ENCODE measurements at places on chromosomes 3 and 15.

DNA sequence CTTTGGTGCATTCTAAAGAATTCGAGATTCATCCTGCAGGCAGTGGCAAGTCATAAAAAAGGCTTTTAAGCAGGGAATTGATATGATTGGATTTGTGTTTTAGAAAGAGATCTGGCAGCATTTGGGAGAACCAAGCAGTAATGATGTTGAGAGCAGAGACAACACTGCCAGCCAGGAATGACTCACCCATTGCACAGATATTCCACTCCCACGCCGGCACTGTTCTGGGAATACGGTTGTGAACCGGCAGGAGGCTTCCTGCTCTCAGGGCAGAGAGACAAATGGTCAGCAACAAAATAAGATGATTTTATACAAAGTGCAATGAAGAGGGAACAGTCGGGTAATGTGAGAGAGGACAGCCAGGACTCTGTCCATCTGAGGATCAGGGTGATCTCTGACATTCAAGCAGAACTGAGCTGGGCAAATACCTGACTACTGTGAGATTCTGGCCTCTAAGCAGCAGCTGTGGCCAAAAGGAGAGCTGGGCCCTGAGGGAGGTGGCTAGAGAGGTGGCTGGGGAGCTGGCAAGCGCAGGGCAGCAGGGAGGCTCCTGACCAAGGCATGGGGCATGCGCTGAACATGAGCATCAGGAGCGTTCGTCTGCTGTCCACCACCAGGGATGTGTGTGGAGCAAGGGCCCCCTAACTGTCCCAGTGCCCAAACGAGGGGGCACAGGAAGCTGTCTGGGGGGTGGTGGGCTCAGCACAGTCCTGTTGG is 56.1 kb upstream of the PLXNA1 start:
- no peak for DNase-seq

DNA sequence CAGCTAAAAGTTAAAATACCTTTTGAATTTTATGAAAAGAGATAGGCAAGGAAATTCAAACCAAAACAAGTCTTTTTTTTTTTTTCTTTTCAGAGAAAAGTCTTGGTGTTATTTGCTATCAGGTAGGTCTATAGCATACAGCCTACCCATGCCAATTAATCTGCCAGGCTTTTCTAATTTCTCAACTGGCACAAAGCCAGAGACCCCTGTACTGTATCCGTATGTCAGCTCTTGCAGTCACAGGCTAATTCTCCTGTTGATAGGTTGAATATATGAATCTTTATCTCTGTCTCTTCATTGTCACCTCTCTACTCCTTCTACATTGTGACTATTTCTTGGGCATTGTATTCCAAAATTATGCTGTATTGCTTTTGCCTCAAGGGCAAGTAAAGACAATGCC is 133.4 kb downstream of the IL5RA start:
- no peak for DNase-seq

GRCh38 chr3:69160107-69160506 is 37.7 kb upstream of the LMOD3 start:
- no peak for DNase-seq

DNA sequence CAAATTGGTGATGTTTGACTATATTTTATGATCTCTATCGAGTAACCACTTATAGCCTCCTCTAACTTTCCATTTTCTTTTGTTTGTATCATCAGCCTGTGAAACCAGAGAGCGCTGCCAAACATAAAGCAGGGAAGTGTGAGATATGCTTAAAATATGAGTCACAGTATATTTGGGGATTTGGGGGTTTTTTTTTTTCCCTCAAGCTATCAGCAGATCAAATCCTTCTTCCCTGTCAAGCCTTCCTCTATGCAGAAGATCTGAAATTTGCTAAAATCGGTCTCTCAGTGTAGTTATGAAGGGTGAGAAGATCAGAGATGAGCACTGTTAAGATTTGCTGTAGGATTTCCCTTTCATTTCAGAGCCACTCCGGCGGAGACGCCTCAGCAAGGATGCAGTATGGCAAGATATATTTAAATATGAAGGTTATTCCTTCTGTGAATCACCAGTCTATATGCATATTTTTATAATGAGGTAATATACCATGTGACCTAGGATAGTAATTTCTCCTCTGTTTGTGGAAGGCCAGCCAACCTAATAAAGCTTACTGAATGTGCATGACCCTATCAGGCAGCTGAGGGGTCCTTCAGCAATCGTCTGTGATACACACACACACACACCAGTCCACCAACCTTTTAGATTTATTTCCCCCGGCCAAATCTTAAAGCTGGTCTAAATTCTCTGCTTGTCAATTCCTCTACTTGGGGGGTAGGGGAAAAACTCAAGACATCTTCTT is 474.1 kb downstream of the FOXP1 start:
- DNase-seq: no peak

DNA sequence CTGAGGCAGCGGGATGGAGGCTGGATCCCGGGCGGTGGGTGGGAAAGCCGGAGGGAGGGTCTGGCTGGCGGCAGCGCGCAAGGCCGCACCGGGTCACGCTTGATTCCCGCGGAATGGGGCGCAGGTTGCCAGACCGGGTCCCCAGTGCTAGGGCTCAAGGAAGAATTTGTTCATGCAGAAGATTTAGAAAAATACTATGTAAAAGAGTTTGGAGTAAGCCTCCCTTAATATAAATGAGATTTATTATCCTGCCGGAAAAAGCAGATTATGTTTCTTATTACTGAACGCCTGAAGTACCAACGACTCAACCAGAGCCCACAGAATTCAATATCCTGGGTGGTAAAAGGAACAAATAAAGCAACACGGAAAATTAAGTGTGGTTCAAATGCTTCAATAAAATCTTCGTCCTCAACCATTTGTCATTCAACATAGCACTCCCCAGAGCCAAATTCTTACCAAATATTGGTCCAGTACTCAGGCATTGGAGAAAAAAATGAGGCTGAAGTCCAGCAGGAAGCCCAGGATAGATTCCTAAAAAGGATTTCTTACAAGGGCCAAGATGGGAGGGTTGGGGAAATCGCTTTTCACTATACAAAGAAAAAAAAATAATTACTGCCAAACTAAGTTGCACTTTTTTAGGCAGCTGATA is 1.2 kb upstream of the ZBTB20 start:
- no peak for DNase-seq

- DNase-seq: no peak
Measured at GRCh38 chr3:58899159-58899952, 150.5 kb downstream of the CFAP20DC start.

- DNase-seq: no peak
Measured at GRCh38 chr3:75188962-75189361, 475.2 kb upstream of the FRG2C start.

DNA sequence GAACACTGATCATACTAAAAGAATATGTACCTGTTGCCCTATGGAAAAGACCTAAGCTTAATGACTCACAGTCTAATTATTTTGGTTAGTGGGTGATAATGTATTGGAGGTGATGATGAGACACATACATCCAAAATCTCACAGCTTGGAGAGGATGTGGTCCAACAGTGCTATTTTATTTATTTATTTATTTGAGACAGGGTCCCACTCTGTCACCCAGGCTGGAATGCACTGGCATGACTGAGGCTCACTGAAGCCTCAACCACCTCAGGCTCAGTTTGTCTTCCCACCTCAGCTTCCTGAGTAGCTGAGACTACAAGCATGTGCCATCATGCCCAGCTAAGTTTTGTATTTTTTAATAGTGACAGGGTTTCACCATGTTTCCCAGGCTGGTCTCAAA is 35.0 kb downstream of the LPP start:
- DNase-seq: no peak

DNA sequence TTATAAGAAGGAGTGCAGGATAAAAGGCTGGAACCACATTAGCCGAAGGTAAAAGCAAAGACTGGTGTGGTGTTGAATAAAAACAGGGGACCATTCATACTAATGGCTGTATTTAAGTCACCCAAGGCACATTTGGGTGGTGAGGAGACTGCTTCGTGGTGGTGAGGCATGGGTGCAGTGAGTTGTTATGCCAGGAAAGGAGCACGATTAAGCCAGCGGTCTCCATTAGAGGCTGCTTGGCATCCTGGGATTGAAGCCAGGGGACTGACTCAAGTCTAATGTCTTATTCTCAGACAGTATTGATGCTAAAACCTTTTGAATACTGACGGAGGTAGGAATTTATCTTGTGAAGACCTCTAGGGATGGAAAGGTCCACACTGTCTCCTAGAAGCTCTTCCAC is 21.9 kb downstream of the FEM1B start:
- DNase-seq: no peak

DNA sequence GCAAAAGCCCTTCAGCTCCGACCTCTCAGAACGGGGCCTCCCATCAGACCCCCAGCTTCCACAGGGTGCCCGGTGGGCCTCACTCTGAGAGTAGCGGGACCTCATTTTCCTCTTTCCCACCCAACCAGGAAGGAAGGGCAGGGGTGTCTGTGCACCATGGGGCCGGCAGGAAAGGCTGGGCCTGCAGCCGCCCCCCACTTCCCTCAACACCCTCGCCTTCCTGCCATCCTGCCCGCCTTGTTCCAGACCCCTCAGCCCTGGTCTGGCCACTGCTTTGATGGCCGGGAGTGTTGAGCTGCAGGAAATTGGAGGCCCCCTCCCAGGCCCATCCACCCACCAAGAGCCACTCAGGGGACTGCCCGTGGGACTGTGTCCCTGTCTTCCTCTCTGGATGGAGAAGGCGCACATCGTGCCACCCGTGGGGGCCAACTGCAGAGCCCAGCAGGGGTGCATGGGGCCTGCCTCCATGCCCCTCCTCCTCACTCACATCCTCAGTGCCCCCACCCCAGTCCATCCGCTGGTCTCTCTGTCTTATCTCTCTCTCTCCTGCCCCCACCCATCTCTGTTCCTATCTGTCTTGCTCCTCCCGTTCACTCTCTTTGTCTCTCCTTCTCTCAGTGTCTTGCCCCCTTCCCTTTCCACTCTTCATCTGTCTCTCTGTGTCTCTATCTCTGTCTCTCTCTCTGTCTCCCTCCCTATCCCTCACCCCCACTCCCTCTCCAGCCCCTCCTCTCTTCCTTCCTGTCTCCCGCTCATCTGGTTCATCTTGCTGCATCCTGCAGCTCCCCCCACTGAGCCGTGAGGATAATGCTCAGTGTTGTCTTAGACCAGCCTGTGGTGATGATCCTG is 1.8 kb upstream of the PLXND1 start:
- peak; percentile 52 for DNase-seq

- no peak for DNase-seq
Measured at GRCh38 chr15:66456211-66456610, 41.4 kb downstream of the SNAPC5 start.

DNA sequence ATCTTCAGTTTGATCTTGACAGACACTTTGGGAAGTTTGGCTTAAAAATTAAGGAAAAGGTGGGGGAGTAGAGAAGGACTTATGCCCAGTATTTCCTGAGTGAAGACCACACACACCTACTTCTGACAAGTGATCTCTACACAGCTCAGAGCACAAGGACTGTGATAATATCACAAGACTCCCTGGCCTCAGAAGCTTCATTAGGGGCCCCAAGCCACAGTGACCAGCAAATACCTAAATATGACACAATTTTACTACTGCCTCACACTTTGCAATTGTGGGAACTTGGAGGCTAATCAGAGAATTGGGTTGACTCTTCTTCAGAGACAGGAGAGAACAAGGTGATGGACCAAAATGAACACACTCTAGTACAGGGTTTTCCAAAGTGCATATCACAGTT is 2.6 kb downstream of the ILDR1 start:
- DNase-seq: no peak

GRCh38 chr3:124395162-124395561 is 335.1 kb upstream of the UMPS start:
- DNase-seq: no peak

DNA sequence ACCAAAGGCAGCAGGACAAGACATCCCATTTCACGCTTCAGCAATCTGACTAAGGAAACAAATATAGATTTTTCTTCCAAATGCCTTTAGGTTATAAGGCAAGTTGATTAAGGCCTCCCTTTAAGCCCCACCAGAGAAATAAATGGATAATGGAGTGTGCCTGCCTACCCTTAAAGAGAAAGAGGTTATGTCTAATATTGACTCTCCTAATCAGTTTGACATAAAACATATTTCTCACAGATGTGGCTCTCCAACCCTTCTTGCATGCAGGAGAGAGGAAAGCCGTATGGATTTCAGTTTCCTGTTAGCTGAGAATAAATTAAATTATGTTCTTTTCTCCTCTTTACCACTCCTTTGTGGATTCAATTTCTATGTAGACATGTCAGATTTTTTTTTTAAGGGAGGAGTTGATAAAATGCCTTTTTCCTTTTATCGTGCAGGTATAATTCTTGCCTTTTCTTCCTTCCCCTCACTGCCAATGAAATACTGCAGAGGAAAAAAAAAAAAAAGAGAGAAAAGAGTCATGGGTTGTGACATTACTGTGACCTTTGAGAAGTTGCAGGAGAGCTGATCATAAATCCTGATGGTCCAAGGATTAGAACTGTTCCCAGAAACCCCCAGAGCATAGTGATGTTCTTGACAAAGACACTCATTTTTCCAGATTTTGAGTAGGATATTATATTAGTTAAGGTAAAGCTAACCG is 355.3 kb upstream of the SLCO3A1 start:
- DNase-seq: no peak

- no peak for DNase-seq
Measured at GRCh38 chr3:172786036-172786435, 35.5 kb downstream of the ECT2 start.

DNA sequence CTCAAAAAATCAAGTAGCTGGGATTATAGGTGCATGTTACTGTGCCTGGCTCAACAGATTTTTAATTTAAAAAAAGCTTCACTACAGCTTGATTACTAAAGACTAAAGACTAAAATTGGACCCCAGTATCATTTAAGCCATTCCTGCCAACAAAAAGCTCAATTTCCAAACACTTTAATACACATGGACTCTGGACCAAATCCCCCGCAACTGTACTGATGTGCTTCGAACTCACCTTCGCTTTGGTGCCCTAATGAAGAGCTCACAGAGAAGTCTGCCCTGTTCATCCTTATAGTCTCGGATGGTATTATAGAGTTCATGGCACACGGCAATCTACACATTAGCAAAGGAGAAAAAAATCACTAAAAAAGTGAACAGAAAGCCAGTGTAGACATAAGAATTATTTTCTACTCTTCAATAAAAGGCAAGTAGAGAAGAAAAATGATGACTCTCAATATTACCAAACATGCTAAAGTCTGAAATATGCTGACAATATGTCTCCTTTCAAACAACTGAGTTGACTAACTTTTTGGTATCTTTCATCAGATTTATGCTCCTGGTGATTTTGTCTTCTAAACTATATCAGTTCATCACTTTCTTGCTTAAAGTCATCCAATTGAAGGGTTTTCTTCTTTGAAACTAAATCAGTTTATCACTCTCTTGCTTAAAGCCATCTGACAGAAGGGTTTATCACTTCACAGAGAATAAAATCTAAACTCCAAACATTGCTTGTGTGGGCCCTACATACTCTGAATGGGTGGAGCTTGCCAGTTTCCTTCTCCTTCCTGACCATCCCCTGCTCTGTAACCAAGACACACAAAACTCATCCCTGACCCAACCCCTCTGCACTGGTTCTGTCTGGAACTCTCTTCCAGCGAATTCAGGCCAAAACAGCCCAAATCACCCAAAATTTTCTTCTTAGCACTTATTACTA is 7.2 kb downstream of the PBRM1 start:
- DNase-seq: no peak

GRCh38 chr3:101876142-101876541 is 26.8 kb downstream of the NFKBIZ start:
- DNase-seq: no peak

GRCh38 chr3:23170291-23170690 is 32.8 kb upstream of the UBE2E2 start:
- DNase-seq: no peak

- DNase-seq: no peak
Measured at GRCh38 chr15:67259806-67260205, 5.2 kb downstream of the IQCH start.

- no peak for DNase-seq
Measured at GRCh38 chr3:102297072-102297658, 137.7 kb upstream of the ZPLD1 start.

GRCh38 chr3:98732286-98733052 is 30.7 kb upstream of the ST3GAL6 start:
- DNase-seq: no peak

Measured in GF-D8 (cell line).